ENCODE measurements at places on chromosomes 5 and 9. TPM values are rescaled to one million over a fixed set of nuclear protein-coding genes. Genes with fewer than 3 reads are reported as not detected.

Gene MSMP
- total RNA-seq = 1.7 TPM

Gene ARRDC3
- total RNA-seq = 45.4 TPM

Gene CD180
- total RNA-seq = 1.5 TPM

Gene MARVELD2
- total RNA-seq = 0.56 TPM

Gene IFNA13
- total RNA-seq = not detected

Gene OR2K2
- total RNA-seq = not detected

Measured in posterior vena cava (tissue), 2 donors.